Progenitor cell of endocrine pancreas (in vitro differentiated cells): ENCODE measurements at places on chromosomes 1 and 21. TPM values are rescaled to one million over a fixed set of nuclear protein-coding genes. Genes with fewer than 3 reads are reported as not detected.

Gene CD84
- not detected in 2 replicates for total RNA-seq

GRCh38 chr1:200206340-200206739, 178.8 kb downstream of the NR5A2 start:
- H3K4me1 ChIP-seq: no peaks in the 10 kb centered on the region
- H3K27ac ChIP-seq: no peak overlapping the region
- no peaks in the 10 kb centered on the region for H3K36me3 ChIP-seq
- peaks cover 4% of the 10 kb centered on the region for H3K27me3 ChIP-seq

GRCh38 chr1:179973198-179974110, 18.8 kb downstream of the CEP350 start:
- H3K27me3 ChIP-seq: no peaks in the 10 kb centered on the region
- DNase-seq: no peak
- H3K27ac ChIP-seq: peak overlapping the region; percentile 17
- H3K4me3 ChIP-seq: no peak overlapping the region

DNA sequence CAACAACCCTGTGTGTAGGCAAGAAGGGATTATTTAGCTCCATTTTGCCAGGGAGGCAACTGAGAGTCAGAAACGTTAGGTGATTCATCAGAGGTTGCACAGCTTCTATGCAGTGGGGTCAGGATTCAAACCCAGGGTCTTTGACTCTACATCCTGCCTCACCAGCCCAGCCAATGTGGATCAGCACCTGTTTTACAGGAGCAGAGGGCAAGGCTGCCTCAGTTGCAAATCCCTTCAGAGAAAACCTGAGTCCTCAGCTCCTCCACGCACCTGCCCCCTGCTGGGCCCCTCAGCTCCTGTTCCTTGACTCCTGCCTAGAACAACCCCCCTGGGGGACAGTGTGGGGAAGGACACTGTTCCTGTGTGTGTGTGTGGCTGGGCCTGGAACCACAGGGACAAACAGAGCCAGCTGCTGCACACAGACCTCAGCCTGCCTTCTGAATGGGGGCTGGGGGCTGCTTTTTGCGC, 61.6 kb downstream of the LRRN2 start:
- no peak overlapping the region for H3K4me3 ChIP-seq
- DNase-seq: peak; percentile 25
- H3K36me3 ChIP-seq: no peaks in the 10 kb centered on the region
- H3K4me1 ChIP-seq: peaks cover 12% of the 10 kb centered on the region
- H3K27ac ChIP-seq: peak overlapping the region; percentile 13

GRCh38 chr1:151458802-151459330, 428 bp downstream of the POGZ start:
- peaks cover 7% of the 10 kb centered on the region for H3K4me1 ChIP-seq
- H3K4me3 ChIP-seq: peak overlapping the region; percentile 74
- H3K36me3 ChIP-seq: peaks cover 1% of the 10 kb centered on the region
- DNase-seq: peak; percentile 43
